Body of pancreas (tissue), 4 donors: ENCODE measurements at places on chromosomes 5 and 9.

- no peak for DNase-seq
Measured at GRCh38 chr9:68653141-68653595, 51.9 kb upstream of the PIP5K1B start.

DNA sequence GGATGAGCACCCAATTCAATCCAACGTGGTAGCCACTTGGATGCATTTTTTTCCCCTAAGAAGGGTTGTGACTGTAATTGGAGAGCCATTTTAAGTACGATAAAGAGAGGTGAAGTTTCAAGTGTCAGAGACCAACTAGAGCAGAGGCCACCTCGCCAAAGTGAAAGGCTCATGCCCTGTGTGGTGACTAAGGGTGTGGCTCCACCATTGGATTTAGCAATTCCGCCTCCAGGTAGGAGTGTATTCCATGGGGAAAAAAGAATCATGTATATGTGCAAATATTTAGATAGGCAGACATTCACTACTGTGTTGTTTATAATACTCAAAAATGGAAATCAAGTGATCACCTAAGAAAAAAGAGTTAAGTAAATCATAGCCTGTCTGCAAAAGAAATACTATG, 53.1 kb upstream of the S1PR3 start:
- no peak for DNase-seq

- no peak for DNase-seq
Measured at GRCh38 chr5:142506756-142507155, 179.1 kb downstream of the FGF1 start.

- no peak for DNase-seq
Measured at GRCh38 chr9:108956631-108957026, 22.4 kb downstream of the ABITRAM start.

DNA sequence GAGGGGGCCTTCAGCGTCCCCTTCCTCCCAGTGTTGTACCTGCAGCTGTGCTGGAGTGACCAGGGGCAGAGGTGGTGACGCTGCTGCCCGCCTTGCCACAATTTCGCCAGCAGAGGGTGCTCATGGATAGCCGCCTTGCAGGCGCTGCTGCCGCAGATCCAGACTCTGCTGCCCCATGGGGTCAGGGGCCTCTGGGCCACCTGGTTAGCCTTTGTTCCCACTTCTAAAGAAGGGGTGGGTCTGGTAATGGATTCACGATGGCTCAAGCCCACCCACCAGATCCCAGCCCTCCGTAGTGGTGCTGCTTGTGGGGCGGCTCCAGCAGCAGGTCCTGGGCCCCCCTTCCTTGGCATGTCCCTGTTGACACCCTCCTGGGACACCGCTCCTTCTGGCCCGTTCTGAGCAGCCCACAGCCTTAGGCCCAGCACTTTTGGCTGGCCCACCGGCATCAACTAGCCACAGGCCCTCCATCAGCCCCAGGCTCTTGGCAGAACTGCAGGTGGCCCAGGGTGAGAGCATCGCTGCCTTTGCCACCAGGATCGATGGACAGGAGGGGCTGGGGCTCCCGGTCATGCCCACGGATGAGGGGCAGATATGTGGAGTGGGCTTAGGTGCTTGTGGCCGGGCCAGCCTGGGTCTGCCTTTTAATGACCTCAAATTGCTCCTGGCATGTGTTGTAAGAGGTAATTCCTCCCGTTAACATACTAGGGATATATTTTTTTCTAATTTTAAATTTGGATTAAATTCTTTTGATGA, 57.2 kb downstream of the COL5A1 start:
- peak; percentile 61 for DNase-seq

DNA sequence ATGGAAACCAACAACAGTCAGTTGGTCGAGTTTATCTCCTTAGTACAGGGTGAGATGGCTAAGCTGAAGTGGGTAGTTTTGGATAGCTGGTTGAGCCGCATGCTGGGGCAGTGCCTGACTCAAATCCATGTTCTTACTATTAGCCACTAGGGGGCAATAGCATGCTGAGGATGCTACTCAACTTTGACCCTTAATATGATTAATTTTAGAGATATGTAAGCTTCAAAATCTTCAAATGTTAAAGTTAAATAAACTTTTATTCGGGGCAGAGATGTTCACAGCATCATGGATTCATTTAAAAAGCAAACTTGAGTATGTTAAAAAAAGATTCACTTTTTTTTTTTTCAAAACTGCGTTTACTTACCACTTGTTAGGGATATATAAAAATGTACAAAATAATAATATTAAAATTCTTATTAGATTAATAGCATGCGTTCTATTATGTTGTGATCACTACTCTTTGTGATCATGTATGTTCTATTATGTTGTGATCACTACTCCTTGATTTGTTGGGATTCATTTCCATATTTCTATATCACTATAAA, 57.0 kb downstream of the C9orf153 start:
- peak; percentile 25 for DNase-seq

- DNase-seq, result no peak
Measured at GRCh38 chr9:97906236-97906831, 16.0 kb downstream of the TRMO start.

- no peak for DNase-seq
Measured at GRCh38 chr5:94397508-94397907, 220.9 kb downstream of the KIAA0825 start.

- no peak for DNase-seq
Measured at GRCh38 chr5:112250551-112250950, 168.5 kb downstream of the EPB41L4A start.

- DNase-seq, result peak; percentile 63
Measured at GRCh38 chr9:33081128-33081851, 4.8 kb upstream of the SMU1 start.

DNA sequence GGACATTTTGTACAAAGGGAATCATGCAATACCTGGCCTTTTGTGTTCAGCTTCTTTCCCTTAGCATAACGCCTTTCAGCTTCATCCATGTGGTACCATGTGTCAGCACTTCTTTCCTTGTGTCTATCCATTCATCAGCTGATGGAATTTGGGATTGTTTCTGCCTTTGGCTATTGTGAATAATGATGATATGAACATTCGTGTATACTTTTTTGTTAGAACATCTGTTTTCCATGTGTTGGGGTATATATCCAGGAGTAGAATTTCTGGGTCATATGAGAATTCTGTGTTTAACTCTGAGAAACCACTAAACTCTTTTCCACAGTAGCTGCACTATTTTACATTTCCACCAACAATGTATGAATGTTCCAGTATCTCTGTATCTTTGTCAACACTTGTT, 14.8 kb upstream of the PRRC2B start:
- no peak for DNase-seq

GRCh38 chr5:160968480-160968879, 116.5 kb upstream of the ATP10B start:
- DNase-seq, result no peak

DNA sequence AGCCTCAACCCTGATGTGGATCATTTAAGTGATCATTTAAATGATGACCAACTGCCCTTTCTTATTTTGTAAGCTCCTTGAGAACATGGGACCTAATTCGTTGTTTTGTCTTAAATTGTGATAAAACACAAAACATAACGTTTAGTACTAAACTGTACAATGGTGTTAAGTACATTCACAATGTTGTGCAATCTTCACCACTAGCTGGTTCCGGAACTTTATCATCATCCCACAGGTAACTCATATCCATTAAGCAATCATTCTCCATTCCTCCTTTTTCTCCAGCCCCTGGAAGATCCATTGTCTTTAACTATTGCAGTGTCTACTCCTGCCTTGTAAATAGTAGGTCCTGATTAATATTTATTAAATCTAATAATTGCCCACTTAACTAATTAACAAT, 460.5 kb upstream of the BRINP1 start:
- DNase-seq, result no peak

DNA sequence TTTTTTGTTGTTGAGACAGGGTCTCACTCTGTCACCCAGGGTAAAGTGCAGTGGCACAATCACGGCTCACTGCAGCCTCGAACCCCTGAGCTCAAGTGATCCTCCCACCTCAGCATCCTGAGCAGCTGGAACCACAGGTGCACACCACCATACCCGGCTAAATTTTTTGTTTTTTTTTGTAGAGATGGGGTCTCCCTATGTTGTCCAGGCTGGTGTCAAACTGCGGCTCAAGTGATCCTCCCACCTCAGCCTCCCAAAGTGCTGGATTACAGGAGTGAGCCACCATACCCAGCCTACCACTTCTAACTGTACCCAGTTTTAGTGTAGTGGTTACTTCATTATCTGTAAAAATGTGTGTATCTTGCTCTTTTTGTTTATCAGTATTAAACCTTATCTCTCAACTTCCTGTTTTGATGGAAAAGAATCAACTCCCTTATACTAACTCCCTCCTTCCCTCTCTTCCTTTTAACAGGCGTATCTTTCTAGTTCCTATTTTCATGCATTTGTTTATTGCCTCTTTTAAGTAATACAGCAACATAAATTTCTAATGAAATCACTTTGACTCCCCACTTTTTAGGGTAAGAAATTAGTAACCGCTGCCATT, 33.1 kb downstream of the GRAMD2B start:
- no peak for DNase-seq

DNA sequence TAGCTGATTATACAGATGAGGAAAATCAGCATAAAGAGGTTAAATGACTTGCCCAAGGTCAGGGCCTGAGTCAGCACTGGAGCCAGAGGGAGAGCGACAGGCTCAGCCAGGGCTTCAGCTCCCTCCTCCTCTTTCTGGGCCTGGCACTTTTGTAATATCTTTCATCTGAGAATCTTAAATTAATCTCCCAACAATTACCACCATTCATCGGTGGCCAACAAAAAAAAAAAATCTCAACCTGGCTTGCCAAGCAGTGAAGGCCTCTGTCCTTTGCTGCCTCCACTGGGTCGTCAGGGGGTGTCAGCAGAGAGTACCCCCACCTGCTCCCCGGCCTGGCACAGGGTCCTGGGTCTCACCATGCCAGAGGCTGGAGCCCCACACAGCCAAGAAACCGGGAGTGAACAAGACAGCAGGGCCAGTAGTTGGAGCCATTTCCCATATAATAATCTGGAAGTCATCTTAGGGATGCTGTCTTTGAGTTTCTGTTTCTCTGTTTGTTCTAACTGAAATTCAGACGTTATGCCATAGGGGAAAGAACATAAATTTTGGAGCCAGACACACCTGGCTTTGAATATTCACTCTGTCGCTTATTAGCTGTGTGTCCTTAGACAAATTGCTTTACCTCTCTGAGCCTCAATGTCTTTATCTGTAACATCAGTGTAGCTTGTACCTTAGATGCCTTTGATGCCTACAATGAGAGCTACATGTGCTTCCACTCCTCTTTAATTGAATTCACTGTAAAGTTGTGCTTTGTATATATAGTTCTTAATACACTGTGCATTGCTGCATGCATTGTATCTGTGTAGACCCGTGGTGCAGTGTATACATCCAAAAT, 299.9 kb upstream of the MSX2 start:
- peak; percentile 7 for DNase-seq
